ENCODE measurements at places on chromosomes 5 and 9.
A peak's percentile ranks its signal among the peaks of the same experiment; 100 is the strongest.

GRCh38 chr9:82353631-82354278 is 365.2 kb downstream of the SPATA31D1 start:
- no peak for DNase-seq

- DNase-seq = no peak
Observed at GRCh38 chr5:17370651-17371050, 127.4 kb upstream of the TAF11L2 start.

DNA sequence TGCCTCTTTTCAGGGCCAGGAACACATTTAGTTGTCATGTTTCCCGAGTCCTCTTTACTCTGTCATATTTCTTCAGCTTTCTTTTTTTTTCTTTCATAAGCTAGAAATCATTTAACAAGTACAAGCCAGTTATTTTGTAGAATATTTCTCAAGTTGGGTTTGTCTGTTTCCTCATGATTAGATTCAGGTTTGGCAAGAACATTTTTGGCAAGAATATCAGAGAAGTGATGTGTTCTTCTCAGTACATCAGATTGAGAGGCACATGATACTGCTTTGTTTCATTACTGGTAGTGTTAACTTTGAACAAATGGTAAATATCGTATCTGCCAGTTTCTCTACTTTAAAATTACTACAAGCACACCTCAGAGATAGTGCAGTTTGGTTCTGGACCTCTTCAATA is 45.1 kb downstream of the PCSK5 start:
- DNase-seq = no peak

DNA sequence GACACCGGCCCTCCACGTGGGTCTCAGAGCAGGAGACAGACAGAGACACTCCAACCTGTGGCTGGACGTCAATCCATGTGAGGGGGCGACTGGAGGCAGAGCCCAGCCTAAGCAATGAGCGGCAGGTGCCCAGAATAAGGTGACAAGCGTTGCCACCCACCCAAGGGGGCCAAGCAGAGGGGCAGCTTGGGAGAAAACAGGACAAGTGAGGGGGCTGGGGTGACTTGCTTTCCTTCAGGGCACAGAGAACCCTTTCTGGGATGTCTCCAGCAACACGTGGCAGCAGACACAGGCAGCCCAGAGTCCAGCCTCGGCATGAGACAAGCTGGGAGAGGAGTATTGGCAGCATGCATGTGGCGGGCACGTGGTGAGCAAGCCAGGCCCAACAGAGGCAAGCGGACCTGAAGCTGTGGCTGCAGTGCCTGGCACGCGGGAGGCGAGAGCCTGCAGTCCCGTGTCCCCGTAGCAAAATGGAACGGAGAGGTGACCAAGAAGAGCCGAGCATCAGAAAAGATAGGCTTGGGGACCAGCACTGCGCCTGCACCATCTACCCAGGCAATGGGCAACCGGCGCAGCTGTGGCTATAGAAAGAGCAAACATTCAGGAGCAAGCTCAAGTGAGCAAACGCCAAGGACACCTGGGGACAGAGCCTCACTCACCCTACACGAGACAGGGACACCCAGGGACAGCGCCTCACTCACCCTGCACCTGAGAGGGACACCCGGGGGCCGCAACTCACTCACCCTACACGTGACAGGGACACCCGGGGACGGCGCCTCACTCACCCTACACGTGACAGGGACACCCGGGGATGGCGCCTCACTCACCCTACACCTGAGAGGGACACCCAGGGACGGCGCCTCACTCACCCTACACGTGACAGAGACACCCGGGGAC is 6.2 kb downstream of the TERT start:
- peak; percentile 11 for DNase-seq

DNA sequence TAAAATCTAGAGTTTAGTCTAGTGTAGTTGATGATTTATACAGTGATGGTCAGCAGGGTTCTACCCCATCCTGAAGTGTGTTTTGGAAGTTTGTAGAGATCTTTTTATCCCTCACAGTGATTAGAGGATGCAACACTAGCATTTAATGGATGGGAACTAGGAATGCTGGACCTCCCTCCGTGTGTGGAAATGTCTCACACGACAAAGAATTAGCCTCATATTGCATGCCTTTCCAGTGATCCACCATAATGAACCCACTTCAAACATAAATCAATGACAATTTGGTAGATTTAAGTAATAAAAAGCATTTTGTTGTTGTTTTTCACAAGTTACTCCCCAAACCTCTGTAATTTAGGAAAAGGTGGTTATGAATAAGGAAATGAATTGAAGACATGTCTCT is 82.5 kb upstream of the LMNB1 start:
- no peak for DNase-seq

- no peak for DNase-seq
Observed at GRCh38 chr9:136147038-136147889, 28.6 kb upstream of the TMEM250 start.

- DNase-seq = no peak
Observed at GRCh38 chr5:52892242-52892878, 96.8 kb upstream of the ITGA2 start.

DNA sequence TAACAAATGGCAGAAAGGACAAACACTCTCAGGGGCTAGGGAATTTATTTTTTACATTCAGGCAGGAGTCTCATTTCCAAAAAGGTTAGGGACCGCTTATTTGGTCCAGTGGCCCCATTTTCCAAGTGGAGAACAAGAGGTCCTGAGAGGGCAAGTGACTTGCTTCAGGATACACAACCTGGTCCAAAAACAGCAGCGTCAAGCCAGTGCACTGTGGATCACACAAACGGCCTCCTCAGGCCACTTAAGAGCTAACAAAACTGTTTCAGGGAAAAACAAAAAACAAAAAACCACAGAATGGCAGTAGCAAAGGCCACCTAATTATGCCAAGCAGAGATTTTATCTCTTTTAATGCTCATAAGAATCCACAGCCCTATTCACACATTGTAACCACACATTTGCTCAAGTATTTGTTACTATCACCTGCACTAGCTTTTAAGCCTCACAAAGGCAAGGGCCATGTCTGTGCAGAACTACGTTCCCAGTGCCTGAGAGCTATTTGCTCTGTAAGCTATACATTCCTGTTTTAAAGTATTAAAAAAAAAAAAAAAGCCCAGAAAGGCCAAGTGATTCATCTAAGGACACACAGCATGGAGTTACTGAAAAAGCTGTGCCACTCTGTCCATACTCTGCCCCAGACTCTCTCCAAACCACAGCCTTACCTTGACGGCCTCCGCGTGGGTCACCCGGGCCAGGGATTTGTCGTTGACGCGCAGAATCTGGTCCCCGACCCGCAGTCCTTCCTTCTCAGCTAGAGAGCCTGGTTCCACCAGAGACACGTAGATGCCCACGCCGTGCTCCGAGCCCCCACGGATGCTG is 1.5 kb downstream of the WHRN start:
- no peak for DNase-seq

GRCh38 chr5:127870914-127871313 is 167.7 kb downstream of the CCDC192 start:
- no peak for DNase-seq

DNA sequence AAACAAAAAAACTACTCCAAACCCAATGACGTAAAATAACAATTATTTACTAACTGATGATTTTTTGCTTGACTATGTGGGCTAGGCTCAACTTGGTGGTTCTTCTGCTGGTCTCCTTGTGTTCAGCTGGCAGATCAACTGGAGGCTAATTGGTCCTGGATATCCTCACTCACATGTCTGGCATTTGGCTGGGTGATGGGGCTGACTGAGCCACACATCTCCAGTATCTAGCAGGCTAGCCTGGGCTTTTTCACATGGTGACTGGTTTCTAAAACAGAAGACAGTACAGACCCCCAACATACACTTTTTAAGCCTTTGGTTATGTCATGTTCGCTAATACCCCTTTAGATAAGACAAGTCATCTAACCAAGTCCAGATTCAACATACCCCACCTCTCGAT is 104.7 kb upstream of the PRRC1 start:
- no peak for DNase-seq

GRCh38 chr5:95219411-95219810 is 65.5 kb downstream of the MCTP1 start:
- DNase-seq = no peak

DNA sequence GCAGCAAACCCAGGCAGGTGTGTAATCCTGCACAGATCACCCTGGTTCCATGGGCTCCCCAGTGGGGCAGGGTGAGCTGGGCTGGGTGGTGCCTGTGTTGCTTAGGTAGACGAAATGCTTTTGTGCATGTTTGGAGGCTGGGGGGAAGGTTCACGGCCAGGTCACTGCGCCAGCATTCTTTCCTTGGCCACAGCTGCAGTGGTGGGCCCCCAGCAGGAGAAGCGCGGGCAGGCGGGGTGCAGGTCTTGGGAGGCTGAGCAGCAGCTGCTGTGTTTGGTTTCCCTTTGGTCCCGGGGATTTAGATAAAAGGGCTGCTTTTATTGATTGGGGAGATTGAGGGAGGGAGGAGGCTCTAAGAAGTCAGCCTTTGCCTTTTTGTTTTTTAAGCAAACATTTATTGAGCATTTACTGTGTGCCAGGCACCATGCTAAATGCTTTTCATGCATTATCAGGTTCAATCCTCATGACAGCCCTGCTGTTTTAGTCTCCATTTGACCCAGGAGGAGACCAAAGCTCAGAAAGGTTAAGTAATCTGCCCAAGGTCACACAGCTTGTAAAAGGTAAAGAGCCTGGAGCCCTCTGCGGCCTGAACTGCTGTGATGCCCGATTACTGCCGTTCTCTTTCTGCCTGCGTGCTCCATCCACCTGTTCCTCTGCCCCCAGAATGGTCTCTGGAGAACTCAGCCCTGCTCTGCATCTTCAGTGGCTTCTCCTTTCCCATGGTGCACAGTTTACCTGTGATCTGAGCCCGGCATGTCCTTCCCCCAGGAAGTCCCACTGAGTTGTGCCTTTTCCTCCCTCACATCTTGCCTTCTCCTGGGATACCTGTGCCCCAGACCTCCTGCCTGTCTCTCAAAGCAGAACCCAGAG is 94.4 kb downstream of the MACROH2A1 start:
- no peak for DNase-seq

- no peak for DNase-seq
Observed at GRCh38 chr5:31122998-31123951, 70.2 kb upstream of the CDH6 start.

GRCh38 chr5:135446206-135446605 is 942 bp downstream of the DCANP1 start:
- DNase-seq = no peak

DNA sequence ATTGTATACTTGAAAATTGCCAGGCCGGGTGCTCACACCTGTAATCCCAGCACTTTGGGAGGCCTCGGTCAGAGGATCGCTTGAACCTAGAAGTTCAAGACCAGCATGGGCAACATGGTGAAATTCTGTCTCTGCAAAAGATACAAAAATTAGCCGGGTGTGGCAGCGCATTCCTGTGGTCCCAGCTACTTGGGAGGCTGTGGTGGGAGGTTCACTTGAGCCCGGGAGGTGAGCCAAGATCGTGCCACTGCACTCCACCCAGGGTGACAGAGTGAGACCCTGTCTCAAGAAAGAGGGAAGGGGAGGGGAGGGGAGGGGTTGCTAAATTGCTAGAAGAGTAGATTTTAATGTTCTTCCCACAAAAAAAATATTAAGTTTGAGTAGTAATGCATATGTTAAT is 53.2 kb downstream of the FNBP1 start:
- DNase-seq = no peak

DNA sequence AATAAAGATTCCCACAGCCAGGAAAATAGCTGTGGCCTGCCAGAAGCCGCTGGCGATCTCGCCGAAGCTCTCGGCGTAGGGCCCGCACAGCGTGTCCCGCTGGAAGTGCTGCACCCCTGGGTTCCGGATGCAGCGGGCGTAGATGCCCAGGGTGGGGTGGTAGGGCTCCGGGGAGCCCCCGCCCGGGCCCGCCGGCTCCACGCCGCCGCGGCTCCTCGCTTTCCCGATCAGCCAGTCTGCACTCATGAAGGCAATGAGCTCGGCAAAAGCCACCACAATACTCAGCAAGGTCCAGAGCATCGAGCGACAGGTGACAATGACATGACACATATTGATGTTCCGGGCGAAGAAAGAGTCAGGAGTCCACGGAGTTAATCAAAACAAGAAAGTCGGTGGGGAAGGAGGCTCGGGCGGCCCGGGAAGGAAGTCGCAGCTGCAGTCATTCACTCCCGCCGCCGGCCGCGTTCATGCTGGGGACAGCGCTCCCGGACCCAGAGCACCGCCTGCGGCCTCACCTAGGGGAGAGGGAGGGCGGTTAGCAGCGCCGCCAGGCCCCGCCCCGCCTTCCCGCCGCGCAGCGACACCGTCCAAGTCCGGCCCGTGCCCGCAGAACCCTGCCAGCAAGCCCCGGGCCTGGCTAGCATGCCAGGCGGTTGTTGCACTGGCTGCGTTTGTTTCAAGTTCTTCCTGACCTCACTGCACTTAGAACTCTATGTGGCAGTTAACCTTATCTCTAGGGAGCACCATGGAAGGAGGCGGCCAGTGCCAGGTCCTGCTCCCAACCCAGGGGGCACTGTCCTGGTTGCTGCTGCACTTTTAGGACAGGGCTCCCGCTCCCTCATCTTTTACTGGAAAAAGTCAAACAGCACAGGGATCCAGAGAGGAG is 138.4 kb downstream of the LHFPL2 start:
- peak; percentile 33 for DNase-seq

GRCh38 chr5:159752622-159753275 is 163.5 kb upstream of the ADRA1B start:
- DNase-seq = no peak

DNA sequence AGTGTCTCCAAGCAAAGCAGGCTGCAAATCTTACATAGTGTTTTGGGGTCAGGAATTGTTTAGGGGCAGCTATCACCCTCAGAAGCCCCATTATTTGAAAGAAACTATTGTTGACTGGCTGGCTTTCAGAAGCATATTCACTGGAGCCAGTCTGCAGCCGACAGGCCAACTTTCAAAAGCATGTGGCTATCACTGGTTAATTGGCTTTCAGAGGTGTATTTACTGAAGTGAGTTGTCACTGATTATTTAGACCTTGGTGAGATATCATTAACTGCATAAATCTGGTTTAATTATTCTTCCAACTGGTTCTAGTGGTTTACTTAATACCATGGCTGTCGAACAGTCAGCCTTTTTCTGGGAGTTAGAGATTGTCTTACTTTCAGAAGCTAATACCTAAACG is 247.0 kb downstream of the CWC27 start:
- DNase-seq = no peak

- DNase-seq = no peak
Observed at GRCh38 chr5:122321921-122322320, 9.9 kb downstream of the SNCAIP start.

- DNase-seq = no peak
Observed at GRCh38 chr9:79952401-79952800, 380.6 kb downstream of the TLE4 start.

DNA sequence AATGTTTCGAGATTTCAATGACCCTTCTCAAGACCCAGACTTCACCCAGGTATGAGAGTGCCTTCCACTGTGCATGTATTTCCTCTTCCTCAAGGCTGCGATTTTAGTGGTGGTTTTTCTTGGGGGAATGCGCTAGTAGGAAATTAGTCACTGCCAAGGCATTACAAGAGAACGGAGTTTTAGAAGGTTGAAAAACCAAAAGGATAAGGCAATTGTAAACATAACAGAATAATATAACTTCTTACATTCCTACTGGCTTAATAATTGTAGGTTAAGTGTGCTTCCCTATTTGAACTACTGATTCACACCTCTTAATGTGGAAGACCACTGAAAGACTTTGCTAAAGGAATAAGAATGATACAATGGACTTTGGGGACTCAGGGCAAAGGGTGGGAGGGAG is 38.9 kb downstream of the ACO1 start:
- DNase-seq = no peak
